Activated CD4-positive, CD25-positive, alpha-beta regulatory T cell treated with anti-CD3 and anti-CD28 coated beads, Interleukin-2, amount 50 U/mL, for 72 hours (primary cell): ENCODE measurements at places on chromosomes 6 and 20.

DNA sequence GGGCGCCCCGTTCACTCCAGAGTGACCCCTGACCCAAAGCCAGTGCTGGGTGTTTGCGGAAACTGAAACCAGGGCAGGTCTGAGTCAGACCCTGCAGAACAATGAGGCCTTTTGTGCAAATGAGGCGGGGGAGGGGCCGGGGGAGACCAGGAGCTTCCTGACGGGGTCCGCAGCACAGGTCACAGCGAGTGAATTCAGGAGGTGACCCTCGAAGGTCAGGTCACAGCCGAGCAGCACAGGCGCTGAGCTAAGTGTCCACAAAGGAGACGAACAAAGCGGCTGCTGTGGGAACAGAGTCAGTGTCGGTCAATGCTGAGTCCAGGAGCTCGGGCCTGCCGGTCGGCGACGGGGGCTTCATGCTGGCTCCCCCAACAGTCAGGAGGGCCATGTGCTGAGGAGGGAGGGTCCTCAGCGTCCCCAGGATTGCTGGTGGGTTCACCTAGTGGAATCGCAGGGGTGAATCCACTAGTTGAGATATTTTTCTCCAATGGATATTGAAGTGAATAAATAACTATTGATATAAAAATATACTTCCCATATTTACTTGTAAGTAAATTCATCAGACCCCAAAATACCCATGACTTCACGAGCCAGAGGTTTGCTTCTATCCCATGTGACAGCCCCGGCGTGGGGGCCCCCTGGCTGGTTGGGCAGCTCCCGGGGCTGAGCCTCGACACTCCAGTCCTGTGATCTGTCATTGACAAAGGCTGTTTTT lies 188.4 kb upstream of the SULF2 start:
- DNase-seq, result no peak

- DNase-seq, result no peak
Observed at GRCh38 chr20:61525781-61526431, 273.8 kb downstream of the CDH4 start.

DNA sequence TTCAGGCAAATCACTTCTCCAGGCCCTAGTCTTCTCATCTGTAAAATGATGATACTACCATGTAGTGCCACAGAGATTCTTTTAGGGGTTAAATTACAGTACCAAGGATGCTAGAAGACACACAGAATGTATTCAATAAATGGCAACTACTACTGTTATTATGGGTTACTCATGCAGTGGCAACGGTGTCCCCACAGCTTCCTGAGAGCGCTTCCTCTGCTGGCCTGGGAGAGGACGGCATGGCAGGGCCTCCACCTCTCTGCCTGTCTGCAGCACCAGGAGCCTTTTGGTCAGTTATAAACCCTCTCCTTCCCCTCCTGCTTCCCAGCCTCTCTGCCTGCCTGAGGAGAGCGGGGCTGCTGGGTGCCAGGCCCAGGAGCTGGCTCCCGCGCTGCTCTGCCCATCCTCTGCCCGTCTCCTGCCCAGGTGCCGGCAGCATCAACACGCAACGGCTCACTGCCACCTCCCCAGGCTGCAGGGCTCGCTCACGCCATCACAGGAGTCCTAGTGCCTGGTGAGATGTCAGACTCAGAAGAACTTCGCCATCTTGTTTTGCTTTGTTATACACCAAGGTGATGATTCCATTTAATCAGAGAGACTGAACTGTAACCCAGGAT lies 170.6 kb downstream of the FOXC1 start:
- DNase-seq, result no peak

GRCh38 chr6:116373300-116373699 lies 2.6 kb downstream of the DSE start:
- no peak for DNase-seq

- no peak for DNase-seq
Observed at GRCh38 chr6:17729223-17730077, 22.7 kb upstream of the NUP153 start.

GRCh38 chr6:38282911-38283310 lies 356.8 kb downstream of the BTBD9 start:
- no peak for DNase-seq

- DNase-seq, result peak; percentile 49
Observed at GRCh38 chr20:32585011-32585585, at the start of gene NOL4L. NOL4L (minus strand) TSS chr20:32585333; CDS start chr20:32584890, 443 bp downstream.

- DNase-seq, result no peak
Observed at GRCh38 chr6:116221067-116221466, 32.8 kb downstream of the TSPYL4 start.

DNA sequence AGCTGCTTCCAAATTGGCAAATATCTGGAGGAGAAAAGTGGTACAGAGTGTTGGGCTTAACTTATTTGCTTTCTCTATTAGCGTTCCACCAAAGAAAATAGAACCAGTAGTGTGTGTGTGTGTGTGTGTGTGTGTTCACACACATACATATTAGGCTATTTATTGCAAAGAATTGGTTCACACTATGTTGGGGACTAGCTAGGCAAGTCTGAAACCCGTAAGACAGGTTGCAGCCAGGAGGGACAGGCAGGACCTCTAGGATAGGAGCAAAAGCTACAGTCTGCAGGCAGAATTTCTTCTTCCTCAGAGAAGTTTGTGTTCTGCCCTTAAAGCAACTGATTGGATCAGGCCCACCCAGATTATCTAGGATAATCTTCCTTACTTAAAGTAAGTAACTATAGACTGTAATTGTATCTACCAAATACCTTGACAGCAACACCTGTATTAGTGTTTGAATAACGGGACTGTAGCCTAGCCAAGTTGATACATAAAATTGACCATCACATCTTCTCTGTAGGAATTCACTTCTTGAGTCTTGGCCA lies 12.8 kb downstream of the KCTD20 start:
- DNase-seq, result no peak

DNA sequence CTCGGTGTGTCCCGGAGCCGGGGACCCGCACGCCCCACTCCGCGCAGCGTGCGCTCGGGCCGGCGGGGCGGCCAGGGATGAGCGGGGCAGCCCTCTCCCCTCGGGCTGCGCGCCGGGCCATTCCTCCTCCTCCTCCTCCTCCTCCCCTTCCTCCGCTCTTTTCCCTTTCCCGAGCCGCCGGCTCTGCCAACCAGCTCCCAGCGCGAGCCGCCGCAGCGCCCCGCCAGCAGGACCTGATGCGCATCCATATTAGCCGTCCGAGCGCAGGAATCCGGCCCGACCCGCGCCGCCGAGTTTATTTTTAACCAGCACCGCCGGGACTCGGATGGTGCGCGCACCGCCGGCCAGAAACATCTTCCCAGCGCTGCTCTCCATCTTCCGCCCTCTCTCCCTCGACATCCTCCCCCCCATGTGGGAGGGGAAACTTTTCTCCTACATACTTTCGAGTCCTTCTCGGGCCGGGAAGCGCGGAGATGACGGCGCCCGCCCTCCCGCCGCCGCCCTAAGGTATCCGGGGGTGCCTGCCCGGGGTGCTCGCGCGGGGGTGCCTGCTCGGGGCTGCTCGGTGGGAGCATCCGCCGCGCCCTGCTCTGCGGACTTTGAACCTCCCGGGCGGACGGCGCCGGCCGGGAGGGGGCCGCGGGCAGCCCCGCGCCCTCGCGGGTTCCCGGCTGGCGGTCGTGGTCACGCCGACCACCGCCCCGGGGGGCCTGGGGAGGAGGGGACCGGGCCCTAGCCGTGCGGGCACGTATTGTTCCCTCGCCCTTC lies 619 bp downstream of the RREB1 start:
- DNase-seq, result peak; percentile 55

GRCh38 chr6:44004136-44004535 lies 123.1 kb downstream of the MRPL14 start:
- DNase-seq, result no peak

- no peak for DNase-seq
Observed at GRCh38 chr6:148247386-148248063, 95.1 kb upstream of the SASH1 start.

DNA sequence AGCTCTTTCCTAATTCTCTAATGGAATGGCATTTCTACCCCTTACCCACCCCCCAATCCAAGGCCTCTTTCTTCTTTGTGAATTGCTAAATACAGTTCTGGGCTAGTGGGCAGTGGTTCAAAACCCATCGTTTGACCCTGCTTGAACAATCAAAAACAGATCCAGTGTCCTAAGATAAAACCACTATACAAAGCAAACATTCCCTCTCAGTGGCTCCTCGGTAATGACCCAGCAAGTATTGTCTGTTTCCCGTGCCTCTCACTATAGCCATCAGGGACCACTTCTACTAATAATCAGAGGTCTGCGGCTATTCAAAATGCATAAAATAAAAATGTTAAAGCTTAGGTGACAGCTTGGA lies 143.5 kb upstream of the AKAP12 start:
- DNase-seq, result no peak

DNA sequence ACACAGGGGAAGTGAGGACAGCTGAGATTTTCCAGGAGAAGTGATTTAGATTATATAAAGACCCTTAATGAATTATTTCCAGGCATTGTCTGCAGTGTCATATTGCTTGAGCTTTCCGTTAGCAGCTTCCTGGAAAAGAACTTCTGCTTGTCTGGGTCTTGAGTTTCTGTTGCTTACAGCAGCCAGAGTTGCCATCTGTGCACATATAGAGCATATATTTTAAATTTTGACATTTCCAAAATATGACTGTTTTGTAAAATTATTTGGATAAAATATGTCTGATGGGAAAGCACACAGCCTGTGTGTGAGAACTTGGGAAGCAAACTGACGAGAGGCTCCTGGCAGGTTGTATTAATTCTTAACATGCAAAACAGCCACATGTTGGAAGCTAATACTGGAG lies 21.0 kb upstream of the NKX2-2 start:
- DNase-seq, result no peak

DNA sequence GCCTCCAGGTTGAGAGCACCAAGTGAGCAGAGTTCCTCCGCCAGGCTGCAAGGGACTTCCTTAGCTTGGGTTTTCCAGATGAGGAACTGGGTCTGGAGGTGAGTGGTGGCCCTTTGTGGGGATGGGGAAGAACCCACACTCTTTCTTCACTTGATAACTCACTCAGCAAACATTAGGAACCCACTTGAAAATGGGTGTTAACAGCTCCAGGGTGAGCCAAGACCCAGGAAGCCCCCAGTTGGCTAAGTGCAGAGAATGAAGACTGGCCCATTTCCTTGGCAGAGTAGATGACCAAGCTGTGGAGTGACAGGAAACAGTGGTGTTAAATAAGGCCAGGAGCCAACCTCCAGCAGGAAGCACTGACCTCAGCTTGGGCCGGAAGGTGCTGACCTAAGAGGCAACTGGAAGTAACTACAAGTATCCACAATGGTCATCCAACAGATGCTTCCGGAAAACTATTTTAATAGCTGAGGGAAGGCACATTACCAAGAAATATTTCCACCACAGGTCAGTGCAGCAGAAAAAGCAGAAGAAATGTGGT lies 22.7 kb downstream of the MRPL14 start:
- DNase-seq, result no peak

GRCh38 chr20:15916623-15917022 lies 656.6 kb downstream of the KIF16B start:
- no peak for DNase-seq

DNA sequence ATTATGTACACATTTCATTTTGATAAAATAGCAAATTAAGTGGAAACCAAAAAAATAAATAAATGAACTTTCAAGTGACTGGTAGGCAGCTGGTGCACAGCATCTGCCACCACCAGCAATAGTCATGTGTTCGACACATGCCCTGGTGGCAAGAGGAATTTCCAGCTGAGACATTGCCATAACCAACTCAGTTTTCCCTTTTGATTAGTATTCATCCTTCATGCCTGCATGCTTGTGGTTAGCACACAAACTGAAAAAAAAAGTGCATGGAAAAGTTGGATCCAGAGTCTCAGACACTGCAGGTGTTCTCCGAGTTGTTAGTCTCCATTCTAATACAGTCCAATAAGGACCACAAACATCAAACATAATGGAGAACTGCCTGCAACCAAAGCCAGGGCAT lies 156.0 kb upstream of the SOX4 start:
- no peak for DNase-seq

GRCh38 chr6:73610444-73611275 lies 43.1 kb downstream of the SLC17A5 start:
- DNase-seq, result no peak

- DNase-seq, result no peak
Observed at GRCh38 chr6:79250559-79250958, 16.1 kb upstream of the HMGN3 start.

GRCh38 chr6:35719830-35720733 lies 16.8 kb upstream of the ARMC12 start:
- no peak for DNase-seq

- DNase-seq, result no peak
Observed at GRCh38 chr20:24825591-24825990, 123.5 kb upstream of the CST7 start.

DNA sequence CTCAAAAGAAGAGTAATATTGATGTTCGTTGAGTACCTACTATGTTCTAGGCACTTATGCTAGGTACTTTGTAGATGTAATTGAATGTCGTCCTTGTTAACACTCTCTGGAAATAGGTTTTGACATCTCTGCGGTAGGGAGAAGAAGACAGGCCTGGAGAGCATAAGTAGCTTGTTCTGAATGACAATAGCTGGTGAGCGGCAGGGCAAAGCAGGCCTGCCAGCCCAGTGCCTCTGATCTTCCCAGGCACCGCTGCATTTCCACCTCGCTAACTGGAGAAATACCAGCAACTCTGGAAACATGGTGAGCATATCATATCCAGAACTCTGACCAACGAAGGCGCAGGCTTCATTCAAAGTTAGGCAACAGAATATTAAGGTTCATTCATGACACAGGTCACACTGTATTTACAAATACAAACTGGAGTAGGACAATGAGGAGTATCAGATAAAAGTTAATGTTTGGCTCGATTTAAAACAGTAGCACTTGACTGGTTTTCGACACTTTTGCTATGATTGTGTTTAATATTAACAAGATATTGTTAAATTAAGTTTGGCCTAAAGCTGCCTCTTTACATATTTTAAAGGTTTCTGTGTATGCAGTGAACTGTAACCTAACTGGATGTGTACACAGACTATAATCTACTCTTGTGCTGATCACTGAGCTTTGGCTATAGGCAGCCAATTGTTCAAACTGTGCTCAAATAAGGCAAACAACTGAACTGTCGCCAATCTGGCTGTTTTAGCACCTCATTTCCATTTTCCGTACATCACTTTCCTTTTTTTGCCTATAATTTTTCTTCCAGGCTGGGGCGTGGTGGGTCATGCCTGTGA lies 54.1 kb downstream of the PPP1R3G start:
- no peak for DNase-seq

DNA sequence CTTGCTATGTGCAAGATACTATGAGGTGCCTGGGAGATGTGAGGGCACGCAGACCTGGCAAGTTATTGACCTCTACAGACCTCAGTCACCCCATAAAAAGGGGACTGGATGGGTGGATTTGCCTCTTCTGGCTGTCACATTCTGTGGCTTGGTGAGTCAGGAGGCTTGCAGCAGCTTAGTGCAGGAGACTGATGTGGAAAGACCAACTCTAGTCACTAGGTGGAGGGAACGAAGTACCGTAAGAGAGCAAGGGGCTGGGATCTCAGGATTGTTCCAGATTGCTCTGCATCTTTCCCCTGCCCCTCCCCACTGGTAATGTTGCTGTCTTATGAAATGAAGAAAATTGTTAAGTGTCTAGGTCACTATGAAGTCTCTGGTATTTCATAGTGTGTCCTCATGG lies 3.3 kb downstream of the MAPRE1 start:
- DNase-seq, result no peak

- DNase-seq, result no peak
Observed at GRCh38 chr20:12203981-12204380, 286.3 kb downstream of the BTBD3 start.

GRCh38 chr6:15313367-15313766 lies 67.5 kb downstream of the JARID2 start:
- DNase-seq, result no peak

- DNase-seq, result no peak
Observed at GRCh38 chr6:170497841-170498301, 55.2 kb downstream of the PSMB1 start.

- DNase-seq, result no peak
Observed at GRCh38 chr20:34472246-34472925, 43.8 kb upstream of the DYNLRB1 start.
